AG20443 (cell line): ENCODE measurements at places on chromosomes 5 and 9.

DNA sequence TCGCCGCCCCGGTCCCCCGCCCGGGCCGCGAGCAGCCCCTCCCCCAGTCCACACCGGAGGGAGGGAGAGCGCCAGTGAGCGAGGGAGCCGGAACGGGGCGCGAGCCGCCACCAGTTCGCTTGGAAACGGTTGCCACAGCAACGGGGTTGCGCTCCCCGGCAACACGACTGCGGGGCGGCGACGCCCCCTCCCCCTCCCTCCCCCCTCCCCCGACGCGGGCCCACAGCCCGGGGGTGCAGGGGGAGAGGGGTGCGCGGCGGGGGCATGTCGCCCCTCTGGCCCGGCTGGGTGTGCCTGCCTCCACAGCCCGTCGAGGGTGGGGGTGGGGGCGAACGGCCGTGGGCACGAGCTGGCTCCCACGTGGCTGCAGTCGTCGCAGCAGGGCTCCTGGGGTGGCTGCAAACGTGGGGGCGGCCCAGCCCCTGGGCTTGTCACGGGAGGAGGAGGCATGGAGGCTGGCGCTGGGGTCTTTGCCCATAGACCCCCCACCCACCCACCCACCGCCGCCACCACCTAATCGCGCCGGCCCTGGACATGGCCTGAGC, 524 bp downstream of the PRR7 start:
- DNase-seq, result peak; percentile 68

- no peak for DNase-seq
Measured at GRCh38 chr5:9655641-9656040, 25.5 kb upstream of the TAS2R1 start.

DNA sequence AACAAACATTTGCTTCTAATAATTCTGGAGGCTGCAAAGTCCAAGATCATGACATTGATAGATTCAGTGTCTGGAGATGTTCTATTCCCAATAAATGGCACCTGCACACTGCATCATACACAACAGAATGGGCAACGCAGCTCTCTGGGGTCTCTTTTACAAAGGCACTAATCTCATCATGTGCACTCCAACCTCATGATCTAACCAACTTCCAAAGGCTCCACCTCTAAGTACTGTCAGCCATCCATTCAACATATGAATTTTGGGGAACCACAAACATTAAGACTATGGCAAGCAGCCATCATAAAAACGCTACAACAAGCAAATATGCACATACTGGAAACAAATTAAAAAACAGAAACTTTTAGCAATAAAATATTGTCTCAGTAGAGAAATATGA, 121.1 kb downstream of the CYLC2 start:
- no peak for DNase-seq

DNA sequence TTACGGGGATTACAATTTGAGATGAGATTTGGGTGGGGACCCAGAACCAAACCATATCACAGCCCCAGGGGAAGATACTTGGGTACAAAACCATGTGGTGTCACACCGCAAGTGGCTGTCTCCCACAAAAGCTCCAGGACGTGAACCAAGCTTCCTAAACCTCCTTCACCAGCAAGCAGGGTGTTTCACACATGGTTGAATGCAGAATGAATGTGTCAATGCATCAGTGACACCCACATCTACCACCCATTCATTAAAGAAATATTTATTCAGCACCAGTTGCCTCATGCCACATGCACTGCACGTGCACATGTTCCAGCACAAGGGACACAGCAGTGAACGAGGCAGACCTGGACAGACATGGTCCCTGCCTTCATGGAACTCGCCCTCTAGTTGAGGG, 70.9 kb upstream of the SPOCK1 start:
- DNase-seq, result no peak

DNA sequence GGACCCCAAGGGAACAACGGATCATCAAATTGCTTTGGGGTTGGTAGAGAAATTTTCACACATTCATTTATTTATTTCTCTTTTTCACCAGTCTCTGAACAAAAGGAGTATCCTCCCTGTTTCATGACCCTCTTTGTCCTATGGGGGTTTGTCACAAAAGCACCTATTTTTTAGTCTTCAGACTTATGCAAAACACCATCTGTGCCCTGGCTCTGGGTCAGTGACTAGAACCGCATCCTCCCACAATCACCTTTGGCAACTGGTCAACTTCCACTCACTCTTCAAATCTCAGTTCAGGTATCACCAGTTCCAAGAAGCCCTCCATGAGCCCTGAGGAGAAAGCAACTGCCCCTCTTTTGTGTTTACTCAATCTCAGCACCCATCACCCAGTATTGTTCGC, 395.7 kb downstream of the CDK5RAP2 start:
- no peak for DNase-seq

- DNase-seq, result no peak
Measured at GRCh38 chr9:117733465-117733864, 29.3 kb downstream of the TLR4 start.

DNA sequence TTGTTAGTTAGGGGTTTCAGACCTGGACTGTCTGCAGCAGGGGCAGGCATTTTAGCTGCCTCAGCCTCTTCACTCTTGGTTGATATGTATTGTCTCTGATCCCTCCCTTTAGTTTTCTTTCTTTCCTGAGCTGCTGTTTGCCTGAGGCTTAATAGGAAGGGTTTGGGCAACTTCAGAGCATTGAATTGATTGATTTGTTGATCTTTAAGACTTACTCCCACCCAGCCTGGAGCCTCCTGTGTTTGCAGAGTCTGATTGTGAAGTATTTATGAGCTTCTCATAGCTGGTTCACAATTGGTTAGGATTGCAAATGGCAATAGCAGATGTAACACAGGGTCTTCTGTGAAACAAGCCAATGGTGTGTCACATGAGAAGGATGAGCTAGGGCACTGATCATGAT, 671.8 kb upstream of the SEMA6A start:
- no peak for DNase-seq

DNA sequence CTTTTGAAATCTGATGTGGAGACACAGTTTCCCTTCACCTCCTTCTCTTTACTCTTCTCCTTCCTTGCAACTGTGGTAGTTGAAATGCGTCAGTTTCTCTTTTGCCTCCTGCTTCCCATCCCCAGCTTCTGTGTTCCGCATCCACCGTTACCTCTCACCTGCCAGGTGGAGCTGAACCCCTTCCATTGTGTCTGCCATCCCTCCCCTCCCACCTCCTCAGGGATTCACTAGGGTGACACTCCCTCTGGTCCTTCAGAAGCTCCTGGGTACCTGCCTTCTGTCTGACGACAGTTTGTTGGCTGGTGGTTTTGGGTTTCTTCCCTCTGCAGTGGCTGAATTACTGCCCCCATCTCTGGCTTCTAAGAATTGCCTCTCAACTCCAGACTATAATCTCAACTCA, 132.1 kb downstream of the SLC24A2 start:
- DNase-seq, result no peak

DNA sequence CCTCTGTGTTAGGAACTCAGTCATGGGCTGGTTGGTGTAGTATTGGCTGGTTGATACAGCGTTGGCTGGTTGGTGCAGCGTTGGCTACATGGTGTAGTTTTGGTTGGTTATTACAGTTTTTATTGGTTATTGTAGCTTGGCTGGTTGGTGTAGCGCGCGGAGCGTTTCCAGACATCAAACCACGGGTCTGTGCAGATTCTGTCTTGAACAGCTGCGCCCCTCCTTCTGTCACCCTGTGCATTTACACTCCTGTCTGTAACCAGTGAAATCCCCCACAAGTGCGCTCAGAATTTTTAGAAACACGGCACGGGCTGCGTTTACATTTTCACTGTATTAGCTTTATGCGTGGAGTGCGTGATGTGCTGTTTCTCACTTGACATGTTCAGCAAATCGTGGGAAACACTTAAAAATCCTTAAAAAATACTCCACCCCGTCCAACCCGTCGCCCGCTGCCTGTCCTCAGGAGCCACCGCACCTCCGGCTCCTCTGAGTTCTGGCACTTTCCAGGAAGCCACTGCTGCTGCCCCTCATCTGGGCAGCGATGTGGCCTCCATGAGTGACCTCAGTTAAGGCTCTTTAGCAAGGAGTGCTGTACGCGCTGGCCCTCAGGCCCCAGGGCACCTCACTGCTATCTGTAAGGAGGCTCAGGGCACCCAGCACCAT, 20.8 kb downstream of the NKD2 start:
- DNase-seq, result no peak

- DNase-seq, result no peak
Measured at GRCh38 chr5:151363673-151364072, 16.3 kb upstream of the SLC36A2 start.

DNA sequence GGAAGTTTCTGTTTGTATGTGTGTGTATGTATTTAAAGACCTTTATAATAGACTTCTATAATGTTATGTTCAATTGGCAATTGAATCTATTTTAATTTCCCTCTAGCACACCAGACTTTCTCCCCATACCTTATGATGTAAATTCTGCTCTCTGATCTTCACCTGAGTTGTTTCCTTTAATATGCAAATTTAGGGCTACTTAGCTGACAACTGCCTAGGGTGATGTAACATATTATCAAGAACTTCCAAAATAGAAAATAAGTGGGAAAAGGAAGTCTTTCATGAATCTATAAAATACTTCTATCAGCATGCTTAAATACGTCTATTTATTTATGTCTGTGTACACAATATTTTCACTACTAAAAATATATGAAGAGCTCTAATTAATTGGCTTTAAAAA, 923.5 kb upstream of the CDH10 start:
- no peak for DNase-seq

DNA sequence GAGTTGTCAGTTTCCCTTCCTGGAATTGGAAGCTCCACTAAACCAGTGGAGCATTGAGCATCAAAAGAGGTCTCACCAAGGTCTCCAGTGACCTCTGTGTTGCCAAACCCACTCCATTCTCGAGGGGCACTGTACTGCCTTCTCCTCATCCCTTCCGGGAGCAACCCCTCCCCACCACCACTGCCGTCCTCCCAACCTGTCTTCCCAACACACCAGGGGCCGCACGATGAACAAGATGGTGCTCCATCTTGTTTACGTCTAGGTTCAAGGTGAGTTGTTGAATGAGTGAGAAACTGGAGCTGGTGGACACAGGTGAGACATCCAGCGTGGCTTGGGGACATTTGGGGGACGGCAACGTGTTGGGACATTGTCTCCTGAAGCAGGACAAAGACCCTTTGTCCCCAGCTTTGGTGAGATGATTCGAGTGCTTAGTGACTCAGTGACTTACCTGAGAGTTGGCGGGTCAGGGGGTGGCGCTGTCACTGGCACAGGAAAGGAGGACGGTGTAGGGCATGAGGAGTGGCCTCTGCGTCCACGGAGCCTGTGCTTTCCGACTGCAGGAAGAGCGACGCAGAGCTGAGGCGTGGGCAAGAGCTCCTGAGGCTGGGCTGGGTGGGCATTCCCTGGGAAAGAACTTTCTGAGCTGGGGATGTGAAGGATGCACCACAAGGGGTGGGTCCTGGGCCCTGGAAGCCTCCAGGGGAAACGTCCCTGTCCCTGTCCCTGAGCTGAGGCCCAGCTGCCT, 44.8 kb upstream of the RNU6ATAC start:
- no peak for DNase-seq

DNA sequence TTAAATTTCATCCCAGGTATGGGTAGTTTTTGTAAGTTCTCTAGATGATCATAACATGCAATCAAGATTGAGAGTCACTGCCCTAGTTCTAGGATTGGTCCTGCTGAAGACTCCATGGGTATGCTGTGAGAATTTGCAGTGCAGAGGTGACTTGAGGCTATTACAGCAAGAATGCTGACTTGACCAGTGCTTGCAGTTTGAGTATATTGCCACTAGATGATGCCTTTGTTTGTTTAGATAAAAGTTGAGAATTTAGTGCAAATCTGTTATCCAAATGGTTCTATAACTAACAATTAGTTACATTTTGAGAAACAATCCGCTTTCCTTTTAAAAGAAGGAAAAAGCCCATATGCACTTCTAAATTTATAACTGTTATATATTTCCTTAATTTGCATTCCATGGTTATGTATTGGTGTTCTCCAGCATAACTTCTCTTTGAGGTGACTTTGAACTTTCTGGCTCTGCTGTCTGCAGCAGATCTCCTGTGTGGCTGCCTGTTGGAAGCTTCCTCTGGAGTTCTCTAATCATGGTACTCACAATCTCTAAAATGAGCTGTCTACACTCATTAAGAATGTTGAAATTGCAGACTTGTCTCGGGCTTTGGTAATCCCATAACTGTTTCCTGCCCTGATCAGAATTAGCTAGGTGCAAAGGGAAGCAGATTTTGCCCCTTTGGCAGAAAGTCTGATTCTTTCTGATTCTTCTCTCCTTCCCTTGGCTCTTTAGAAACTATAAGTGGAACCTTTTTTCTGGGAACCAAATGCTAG, 24.9 kb downstream of the MELK start:
- peak; percentile 76 for DNase-seq
